SW 1271 (cell line): ENCODE measurements at places on chromosomes 7 and 10.

DNA sequence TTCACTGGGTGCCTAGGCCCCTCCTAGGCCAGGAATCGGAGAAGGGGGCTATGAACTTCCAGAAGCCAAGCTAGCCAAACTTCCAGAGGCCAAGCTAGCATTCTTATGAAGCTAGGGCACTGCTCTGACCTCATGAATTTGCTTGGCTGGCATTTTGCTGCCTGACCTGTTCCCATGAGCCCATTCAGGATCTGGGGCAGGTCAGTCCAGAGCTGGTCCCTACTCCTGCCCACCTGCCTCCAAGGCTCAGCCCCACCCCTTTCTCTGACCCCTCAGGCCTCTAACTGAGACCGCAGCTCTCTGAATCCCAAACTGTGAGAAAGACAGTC, 1.3 kb upstream of the PPIF start:
- DNase-seq, result no peak

DNA sequence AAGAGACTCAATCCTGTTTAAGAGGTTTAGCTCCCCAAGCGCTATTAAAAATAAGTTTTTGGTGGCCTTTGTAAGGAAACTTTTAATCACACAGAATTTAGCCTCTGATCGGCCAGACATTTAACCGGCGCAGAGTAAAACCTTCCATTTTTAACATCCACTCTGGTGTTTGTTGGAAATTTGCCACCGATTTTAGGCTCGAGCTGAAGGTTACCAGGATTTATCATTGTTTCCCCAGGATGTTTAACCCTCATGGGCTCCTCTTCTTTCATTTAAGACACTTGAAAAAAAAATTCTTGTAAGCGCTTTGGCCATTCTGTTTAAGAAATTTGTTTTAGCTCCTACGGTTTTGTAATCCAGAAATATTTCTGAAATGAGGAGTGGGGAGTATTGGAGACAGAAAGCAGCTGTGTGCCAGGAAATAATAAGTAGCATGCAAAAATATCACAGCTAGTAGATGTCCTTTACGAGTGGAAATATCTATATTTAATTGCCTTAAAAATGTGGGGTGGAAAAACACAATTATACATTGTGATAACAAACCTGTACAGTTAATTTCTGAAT, 3.4 kb downstream of the NEUROD6 start:
- DNase-seq, result no peak

GRCh38 chr7:54541669-54542625, at the start of gene VSTM2A:
VSTM2A (plus strand) TSS chr7:54542375; CDS start chr7:54542731, 356 bp downstream.
- no peak for DNase-seq

DNA sequence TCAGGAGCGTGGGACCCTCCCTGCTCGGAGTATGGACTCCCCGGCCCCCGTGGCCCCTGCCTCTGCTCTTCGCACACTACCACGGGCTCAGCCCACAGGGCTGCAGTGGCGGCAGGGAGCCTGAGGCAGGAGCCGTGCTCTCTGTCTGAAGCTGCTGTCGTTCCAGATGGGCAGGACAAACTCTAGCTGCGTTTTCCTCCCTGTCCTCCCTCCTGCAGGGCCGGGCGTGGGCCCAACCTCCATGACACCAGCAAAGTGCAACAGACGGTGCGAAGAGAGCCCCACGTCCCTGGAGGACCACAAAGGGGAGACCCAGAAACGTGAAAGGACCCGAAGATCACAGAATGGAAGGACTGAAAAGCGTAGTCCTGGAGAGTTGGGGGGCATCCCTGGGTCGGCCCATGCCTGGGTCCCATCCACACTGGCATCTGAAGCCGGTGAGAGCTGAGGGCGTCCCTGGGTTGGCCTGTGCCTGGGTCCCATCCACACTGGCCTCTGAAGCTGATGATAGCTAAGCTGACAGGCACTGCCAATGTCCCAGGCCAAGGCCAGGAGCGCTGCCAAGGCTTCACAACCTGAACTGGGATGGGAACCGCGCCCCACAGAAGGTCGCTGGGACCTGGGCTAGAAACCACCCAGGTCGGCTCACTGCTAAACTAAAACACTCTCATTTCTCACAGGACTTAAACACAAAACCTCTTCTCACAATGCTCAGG, 267.0 kb downstream of the MAD1L1 start:
- no peak for DNase-seq
